ENCODE measurements at places on chromosomes 6 and 20.

GRCh38 chr20:62906647-62907375 is 19.5 kb downstream of the DIDO1 start:
- no peak for DNase-seq

- no peak for DNase-seq
Observed at GRCh38 chr6:20006037-20006436, 168.9 kb downstream of the ID4 start.

GRCh38 chr6:34020807-34021553 is 124.9 kb downstream of the GRM4 start:
- DNase-seq = no peak

GRCh38 chr6:37038292-37039198 is 33.1 kb downstream of the FGD2 start:
- no peak for DNase-seq

GRCh38 chr6:27293436-27294098 is 18.5 kb downstream of the POM121L2 start:
- DNase-seq = no peak

DNA sequence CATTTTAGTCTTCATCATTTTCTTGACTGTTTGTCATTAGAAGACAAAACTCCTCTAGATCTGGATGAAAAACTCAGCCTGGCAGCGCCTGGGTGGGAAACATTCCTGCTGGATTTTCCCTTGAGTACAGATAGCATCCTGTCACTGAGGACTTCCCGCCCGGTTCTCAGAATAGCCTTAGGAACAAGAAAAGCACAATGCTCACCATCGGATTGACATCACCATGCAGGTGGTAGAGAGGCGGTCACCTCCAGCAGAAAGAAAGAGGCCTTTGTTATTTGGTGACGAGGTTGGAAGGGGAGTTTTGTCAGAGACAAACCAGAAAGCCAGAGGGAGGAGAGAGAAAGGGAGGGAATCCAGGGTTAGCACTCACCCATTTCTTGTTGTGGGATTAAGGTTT is 39.8 kb downstream of the KIF25 start:
- no peak for DNase-seq
